ENCODE measurements at places on chromosomes 6 and 20. TPM values are rescaled to one million over a fixed set of nuclear protein-coding genes. Genes with fewer than 3 reads are reported as not detected.

The COL21A1 gene
- total RNA-seq = 10.5 TPM

The SLC17A3 gene
- total RNA-seq = not detected

DNA sequence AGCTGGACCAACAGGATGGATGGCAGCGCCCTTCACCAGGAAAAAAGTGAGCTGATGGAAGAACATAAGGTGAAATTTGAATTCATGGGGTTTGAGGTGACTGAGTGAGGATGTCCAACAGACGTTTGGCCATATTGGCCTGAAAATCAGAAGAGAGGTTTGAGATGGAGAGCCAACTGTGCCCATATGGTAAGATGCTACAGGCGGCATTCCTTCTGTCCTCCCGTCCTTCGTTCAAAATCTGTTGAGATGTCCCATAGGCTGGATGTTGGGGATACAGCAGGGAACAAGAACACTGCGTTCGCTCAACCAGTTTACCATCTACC is 468 bp upstream of the CMTR1 start:
- no peaks in the 10 kb centered on the region for H3K27me3 ChIP-seq
- H3K27ac ChIP-seq = peak overlapping the region; percentile 91
- H3K4me3 ChIP-seq = peak overlapping the region; percentile 99
- DNase-seq = no peak

GRCh38 chr6:7112741-7113313 is 5.1 kb downstream of the RREB1 start:
- peak; percentile 37 for DNase-seq
- H3K27ac ChIP-seq = no peak overlapping the region
- H3K4me3 ChIP-seq = no peak overlapping the region
- H3K36me3 ChIP-seq = no peaks in the 10 kb centered on the region
- H3K4me1 ChIP-seq = peaks cover 37% of the 10 kb centered on the region

GRCh38 chr20:5356941-5357340 is 40.2 kb upstream of the PROKR2 start:
- H3K36me3 ChIP-seq = no peaks in the 10 kb centered on the region
- DNase-seq = no peak
- no peaks in the 10 kb centered on the region for H3K27me3 ChIP-seq
- H3K4me1 ChIP-seq = no peaks in the 10 kb centered on the region
- no peak overlapping the region for H3K27ac ChIP-seq

GRCh38 chr6:64890609-64891008 is 816.4 kb downstream of the EYS start:
- DNase-seq = no peak
- no peak overlapping the region for H3K4me3 ChIP-seq
- H3K4me1 ChIP-seq = no peaks in the 10 kb centered on the region
- H3K27ac ChIP-seq = no peak overlapping the region

GRCh38 chr6:169643521-169643920 is 58.3 kb downstream of the WDR27 start:
- DNase-seq = no peak
- H3K4me3 ChIP-seq = no peak overlapping the region
- no peaks in the 10 kb centered on the region for H3K4me1 ChIP-seq
- no peaks in the 10 kb centered on the region for H3K27me3 ChIP-seq
- H3K36me3 ChIP-seq = no peaks in the 10 kb centered on the region

DNA sequence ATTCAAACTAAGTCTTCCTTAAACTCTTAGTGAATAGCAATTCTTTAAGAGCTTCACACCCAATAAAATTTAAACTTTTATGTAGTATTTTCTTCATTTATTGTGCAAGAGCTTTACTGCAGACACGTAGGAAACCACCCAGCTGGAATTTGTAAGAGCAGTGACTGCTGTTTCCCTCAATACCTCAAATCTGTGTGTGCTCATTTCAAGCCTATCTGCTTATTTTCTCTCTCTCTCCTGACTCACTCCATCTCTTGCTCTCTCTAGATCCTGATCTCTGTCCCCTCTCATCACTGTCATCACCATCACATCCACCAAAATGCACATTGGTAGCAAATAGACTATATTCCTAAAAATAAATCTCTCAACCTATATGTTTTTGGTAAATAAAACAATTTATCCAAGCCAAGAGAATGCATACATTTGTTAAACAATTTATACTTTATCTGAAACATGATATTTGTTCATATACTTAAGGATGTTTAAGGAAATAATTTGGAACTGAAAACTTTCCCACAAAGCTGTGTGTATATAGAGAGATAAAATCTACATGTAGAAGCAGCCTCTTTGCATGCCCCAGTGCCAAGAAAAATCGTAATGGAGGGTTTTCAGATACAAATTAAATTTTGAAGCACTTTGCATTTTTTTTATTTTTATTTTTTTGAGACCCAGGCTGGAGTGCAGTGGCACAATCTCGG is 273.0 kb downstream of the TFAP2A start:
- H3K27ac ChIP-seq = no peak overlapping the region
- no peaks in the 10 kb centered on the region for H3K4me1 ChIP-seq
- H3K27me3 ChIP-seq = no peaks in the 10 kb centered on the region
- no peak overlapping the region for H3K4me3 ChIP-seq
- no peaks in the 10 kb centered on the region for H3K36me3 ChIP-seq

DNA sequence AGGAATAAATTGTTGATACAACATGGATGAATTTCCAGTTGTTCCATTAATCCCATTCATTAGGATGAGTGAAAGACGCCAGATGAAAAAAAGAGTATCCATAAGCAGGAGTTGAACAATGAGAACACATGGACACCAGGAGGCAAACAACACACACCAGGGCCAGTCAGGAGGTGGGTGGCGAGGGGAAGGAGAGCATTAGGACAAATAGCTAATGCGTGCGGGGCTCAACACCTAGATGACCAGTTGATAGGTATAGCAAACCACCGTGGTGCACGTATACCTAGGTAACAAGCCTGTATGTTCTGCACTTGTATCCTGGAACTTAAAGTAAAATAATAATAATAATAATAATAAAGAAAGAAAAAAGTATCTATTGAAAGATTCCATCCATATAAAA is 11.1 kb downstream of the PCED1A start:
- no peaks in the 10 kb centered on the region for H3K36me3 ChIP-seq
- H3K4me3 ChIP-seq = no peak overlapping the region
- no peak overlapping the region for H3K27ac ChIP-seq
- no peaks in the 10 kb centered on the region for H3K27me3 ChIP-seq
- no peaks in the 10 kb centered on the region for H3K4me1 ChIP-seq
- DNase-seq = peak; percentile 4

DNA sequence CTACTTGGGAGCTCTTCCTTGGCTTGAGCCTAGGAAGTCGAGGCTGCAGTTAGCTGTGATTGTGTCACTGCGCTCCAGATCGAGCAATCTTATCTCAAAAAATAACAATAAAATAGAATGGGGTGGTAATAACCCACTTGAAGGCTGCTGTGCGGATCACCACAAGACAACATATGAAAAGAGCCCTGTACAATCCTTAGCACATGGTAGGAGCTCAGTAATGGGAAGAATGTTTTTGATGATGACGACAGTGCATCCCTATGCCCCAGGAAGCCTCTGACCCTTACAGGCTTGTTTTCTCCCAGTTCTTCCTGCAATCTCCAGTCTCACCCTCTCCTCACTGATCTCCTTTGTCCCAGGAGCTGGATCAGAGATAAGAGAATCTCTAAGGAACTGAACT is 15.5 kb downstream of the SCUBE3 start:
- H3K4me3 ChIP-seq = no peak overlapping the region
- no peak overlapping the region for H3K27ac ChIP-seq
- no peaks in the 10 kb centered on the region for H3K27me3 ChIP-seq
- H3K36me3 ChIP-seq = no peaks in the 10 kb centered on the region
- DNase-seq = no peak
